ELR (cell line): ENCODE measurements at places on chromosomes 12 and 14.

GRCh38 chr14:22535916-22536315 lies 53.1 kb downstream of the DAD1 start:
- no peak for DNase-seq

DNA sequence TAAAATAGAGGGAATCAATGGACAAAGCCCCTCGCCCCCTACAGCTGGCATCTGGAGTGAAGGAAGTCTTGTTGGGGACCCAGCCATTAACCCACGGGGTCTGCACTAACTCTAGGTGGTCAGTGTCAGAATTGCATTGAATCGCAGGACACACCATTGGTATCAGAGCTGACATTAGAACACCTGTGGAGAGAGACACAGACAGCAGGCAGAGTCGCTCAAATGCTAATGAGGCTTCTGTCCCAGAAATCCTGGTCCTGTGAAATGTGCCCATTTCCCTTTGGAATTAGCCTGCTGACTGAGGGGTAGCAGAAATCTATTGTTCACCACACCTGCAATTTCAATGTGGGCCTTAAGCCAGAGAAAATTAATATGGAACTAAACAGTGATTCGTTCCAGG lies 33.0 kb downstream of the TMEM132D start:
- no peak for DNase-seq

GRCh38 chr12:106760184-106760531 lies 14.3 kb upstream of the RIC8B start:
- no peak for DNase-seq

DNA sequence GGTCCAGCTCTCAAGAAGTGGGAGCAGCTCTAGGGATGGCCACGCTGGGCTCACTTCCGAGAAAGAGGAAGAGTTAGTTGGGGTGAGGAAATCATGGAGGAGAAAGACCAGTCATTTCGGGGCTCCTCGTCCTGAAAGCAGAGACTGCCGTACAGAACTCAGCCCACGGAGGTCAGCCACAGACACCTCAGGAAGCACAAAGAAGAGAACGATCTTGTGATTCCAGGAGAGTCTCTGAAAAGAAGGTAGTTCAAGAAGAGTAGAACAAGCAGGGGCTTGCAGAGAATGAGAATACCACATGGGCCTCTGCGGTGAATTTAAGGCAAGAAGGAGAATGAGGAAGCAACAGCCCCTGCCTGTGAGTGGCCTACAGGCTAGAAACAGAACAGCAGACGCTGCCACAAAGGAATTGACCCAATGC lies 311.9 kb downstream of the CACNA1C start:
- DNase-seq = no peak

- DNase-seq = no peak
Measured at GRCh38 chr14:93733231-93733630, 55.1 kb downstream of the PRIMA1 start.

DNA sequence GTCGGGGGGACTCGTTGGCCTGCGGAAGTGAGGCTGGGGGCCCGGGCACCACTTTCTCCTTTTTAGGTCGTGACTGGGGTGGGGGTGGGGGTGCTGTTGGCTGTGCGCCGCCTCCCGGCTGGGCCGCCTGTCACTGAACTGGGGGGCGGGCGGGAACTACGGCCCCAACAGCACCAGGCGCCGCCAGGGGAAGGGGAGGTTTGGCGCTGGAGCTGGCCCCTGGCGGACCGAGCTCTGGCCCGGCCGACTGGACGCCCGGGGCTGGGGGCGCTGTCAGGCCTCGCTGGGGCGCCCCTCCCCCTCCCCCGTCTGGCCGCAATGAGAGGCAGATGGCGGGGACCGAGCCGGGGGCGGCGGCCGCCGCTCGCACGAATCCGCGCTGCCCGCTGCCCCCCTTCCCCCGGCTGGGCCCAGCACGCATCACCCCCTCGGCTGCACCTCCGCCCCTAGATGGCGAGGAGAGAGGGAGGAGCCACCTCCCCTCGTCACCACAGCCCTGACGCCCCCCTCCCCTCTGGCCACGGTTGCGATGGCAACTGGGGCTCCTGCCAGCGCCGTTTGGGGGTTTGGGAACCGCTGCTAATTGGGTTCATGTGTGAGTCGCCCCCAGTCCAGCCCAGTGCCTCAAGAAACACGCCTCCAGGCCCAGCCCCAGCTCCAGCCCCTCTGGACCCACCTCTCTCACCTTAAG lies 723 bp downstream of the NFATC4 start:
- peak; percentile 47 for DNase-seq

DNA sequence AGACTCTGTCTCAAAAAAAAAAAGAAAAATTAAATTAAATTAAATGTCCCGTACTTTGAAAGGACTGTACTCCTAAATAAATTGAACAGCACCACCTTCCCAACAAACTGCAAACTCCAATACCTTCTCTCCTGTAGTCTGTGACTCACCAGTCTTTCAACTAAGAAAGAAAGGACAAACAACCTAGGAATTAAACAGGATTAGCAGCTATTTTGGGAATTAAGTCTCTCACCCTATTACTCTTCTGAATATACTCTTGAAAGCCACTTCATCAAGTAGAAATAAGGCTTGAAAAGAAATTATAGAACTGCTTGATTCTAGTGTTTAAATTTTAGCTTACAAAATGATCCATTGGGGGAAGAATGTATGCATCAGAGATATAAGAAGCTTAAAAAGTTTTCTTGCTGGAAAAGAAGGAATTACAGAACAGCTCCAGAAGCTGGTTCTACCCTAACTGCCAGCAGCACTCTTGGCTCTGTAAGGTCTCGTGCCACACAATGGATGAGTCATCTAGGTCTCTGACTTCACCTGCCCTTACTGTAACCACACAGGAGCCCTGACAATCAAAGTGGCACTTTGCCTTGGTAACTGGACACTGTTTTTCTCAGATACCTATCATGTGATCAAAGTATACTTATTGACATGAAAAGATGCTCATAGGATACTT lies 57.0 kb upstream of the CERS5 start:
- peak; percentile 83 for DNase-seq

- DNase-seq = no peak
Measured at GRCh38 chr14:89131004-89131750, 285.9 kb downstream of the FOXN3 start.

GRCh38 chr14:77208291-77208978 lies 26.8 kb downstream of the TMEM63C start:
- DNase-seq = peak; percentile 55

DNA sequence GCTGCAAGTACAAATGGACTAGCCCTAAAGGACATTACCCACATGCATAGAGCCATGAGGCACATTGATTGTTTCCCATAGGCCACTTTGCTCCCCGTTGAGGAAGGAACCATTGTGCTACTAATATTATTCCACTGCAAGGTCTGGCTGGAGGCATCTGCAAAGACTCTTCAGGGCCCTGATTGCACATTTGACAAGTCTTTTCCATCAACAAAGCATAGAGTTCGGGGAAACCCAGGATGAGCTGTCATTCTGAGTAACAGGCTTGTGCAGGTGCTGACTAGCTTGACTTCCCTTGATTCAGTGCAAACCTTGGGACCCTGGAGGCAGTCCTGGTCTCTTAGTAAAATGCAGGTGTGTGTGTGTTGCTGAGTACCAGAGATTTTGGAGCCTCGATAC lies 73.8 kb downstream of the SUSD6 start:
- DNase-seq = peak; percentile 66

- DNase-seq = no peak
Measured at GRCh38 chr14:97164021-97164420, 366.8 kb downstream of the VRK1 start.

- DNase-seq = peak; percentile 80
Measured at GRCh38 chr14:42884100-42884499, 1277.4 kb downstream of the LRFN5 start.

DNA sequence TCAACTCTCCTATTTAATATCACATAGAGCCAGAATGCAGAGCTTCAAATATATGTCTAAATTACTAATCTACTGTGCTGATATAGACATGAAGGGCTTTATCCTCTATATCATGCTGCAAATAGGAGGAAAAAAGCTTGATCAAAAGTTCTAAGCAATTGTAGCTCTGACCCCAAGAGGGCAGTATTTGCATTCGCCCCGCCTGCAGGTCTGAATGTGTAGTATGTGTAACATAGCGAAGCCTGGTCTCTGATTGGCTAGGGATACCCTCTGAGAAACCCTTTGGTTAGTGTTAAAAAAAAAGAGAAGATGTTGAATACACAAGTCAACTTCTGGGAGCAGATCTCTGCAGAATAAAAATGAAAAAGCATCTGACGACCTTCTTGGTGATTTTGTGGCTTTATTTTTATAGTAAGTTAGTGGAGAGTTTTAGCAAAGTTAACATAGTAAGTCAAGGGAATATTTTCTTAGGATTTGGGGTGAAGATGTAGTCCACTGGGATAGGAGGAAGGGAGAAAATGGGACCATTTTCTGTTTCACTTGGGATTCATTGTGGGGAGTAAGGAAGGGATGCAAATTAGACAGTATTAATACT lies 151.6 kb upstream of the OR4E1 start:
- DNase-seq = peak; percentile 54

GRCh38 chr12:105267711-105268110 lies 31.7 kb upstream of the APPL2 start:
- DNase-seq = peak; percentile 38

GRCh38 chr14:69356903-69357543 lies 41.1 kb downstream of the ERH start:
- no peak for DNase-seq

GRCh38 chr12:1117371-1117770 lies 126.3 kb downstream of the ERC1 start:
- DNase-seq = peak; percentile 68

DNA sequence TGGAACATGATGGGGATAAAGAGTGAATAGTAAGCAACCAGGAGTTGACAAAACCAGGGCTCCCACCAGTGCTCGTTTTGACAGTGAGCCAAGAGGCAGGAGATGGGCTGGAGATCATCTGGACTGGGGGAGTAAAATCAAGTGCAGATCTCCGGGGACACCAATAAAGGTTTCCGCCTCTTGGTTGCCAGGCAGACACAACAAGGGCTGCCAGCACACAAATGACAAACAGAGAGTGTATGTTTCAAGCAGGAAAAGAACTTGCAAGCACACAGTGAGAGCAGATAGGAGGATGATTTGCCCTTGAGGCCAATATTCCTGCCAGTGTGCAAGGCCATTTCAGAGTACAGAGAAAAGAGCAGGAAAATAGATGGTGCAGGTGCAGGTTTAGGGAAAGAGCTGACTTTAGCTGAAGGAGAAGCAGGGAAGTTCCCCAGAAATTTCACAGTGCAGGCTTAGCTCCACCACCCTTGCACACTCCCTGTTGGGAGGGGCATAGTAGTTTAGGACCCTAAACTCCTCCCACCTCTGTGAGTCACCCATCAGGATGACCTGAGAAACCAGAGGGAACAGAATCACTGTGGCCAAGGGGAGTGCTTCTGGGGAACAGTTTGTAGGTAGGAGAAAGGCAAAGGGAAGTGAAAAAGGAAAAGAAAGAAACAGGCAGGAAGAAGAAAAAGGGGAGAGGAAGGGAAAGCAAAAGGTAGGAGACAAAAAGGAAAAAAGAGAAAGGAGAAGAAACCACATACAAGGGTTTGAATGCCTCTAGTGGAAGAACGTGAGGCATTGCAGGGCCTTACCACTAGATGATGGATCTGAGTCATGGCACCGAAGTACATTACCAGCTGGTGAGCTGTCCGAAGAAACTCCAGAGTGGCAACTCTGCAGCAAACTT lies 404.4 kb downstream of the SLC6A15 start:
- DNase-seq = peak; percentile 45

DNA sequence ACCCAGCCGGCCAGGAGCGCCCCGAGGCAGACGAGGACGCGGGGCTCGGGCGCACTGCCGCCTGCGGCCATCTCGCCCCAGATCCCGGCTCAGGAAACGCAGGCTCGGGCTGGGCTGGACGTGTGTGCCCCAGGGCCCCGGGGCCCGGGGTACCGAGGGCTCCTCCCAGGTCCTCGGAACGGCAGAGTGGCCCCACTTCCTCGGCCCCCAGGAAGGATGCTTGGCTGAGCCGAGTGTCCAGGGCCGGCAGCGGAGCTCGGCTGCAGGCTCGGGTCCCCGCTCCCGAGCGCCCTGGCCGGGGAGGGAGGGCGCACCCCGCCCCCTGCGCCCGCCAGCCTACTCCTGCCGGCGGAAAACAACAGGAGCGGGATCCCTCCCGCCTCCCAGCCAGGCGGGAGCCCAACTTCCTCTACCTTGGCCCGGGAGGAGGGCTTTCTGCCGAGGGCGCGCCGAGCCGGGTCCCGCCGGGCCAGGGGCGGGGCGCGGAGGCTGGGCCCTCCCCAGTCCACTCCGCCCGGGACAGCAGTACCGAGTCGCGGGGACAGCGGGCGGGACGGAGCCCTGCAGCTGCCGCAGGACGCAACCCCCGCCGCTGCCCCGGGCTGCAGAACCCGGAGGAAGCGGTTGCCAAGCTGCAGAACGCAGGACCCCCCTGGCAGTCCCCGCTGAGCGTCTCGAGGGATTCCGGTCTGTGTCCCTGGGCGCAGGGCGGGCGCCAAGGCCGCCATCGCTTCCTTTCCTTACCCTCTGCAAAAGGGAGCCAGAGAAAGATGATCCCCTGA lies at the start of gene VSIG10:
VSIG10 (minus strand) TSS at position 411 of the 782 bp plus-strand sequence; CDS start at position 71, 340 bp downstream.
- peak; percentile 81 for DNase-seq

DNA sequence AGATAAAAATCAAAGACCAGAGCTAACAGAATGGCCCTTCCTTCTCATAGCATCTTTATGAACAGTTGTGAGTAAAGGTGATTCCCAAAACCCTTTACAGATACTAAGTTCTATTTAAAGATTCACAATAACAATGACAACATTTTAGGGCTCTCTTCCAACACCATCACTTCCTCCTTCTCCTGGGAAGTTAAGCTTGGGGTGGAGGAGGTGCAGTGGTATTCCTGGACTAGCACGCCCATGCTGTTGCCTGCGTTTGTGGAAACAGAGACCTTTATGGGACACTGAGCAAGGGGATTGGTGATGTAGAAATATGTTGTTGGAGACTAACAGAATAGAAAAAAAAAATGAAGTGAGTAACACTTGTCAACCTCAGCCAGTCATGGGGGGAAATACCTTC lies 22.5 kb downstream of the SYNE2 start:
- DNase-seq = peak; percentile 33

GRCh38 chr14:96195441-96196081 lies 9.1 kb upstream of the BDKRB2 start:
- DNase-seq = no peak

GRCh38 chr12:90959538-90960139 lies 4.7 kb upstream of the CCER1 start:
- DNase-seq = peak; percentile 65

DNA sequence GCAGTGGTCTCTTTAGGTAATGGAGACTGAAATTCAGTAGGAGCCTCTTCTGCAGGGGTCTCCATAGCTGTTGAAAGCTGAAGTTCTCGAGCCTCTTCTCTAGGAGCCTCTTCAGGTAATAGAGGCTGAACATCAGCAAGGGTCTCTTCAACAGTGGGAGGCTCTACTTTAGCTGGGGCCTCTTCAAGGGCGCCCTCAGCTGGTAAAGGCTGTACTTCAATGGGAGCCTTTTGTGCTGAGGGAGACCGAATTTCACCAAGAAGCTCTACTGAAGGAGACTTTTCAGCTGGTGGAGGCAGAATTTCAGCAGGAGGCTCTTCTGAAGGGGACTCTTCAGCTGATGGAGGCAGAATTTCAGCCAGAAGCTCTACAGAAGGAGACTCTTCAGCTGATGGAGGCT lies 1.5 kb downstream of the FSCB start:
- no peak for DNase-seq

- peak; percentile 58 for DNase-seq
Measured at GRCh38 chr14:90781344-90781761, 34.9 kb downstream of the TTC7B start.
